ENCODE measurements at places on chromosomes 3 and 15.

DNA sequence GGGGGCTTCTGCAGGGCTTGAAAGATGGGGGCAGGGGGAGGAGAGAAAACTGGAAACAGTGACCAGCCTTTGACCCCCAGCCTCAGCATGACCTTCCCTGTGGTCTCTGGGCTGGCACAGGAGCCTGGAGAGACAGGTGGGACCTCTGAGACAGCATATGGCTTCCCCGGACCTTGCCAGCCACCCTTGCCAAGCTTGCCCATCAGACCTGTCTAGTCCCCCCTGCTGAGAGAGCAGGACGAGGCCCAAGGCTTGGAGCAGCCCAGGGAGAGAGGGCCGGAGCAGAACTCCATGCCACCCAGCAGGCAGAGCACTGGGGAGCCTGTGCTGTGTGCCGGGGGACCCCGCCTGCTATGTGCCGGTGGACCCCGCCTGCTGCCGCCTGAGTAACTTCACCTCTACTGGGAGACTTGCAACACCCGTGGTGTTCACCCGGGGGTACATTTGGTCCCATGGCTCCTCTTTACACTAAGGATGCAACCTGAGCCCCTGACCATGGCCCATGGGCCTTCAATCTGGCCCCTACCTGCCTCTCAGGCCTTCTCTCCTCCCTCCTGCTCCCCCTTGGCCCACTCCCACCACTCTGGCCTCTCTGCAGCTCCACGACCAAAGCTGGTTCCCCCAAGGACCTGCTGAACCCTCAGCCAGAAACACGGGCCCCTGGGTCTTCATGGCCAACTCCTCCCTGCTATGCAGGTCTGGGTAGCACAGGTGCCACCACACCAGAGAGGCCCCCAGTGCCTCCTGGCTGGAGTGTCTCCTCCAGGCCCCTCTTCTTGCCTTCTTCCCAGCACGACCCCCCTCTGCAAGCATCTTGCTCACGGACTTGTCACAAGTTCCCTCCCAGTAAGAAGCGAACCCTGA is 21.1 kb upstream of the SLC41A3 start:
- peak; percentile 9 for DNase-seq

DNA sequence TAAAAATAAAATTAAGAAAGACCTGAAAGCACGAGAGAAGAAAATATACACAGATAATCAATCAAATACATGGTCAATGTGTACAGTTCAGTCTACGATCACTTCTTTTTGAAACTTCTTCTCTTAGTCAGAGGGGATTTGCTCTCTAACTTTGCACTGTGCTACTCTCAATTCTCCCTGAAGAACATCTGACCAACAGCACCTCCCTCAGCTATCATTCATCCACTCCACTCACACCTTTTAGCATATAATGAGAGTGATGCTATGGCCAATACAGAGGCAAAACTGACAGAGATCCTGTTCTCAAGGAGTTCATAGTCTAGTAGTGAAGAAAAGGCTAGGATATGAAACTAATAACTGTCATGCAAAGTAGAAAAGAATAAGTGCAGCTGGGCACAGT is 45.9 kb downstream of the P3H2 start:
- no peak for DNase-seq

- DNase-seq, result no peak
These were observed 71.2 kb downstream of the ARHGAP31 start for GRCh38 chr3:119365418-119365817.

DNA sequence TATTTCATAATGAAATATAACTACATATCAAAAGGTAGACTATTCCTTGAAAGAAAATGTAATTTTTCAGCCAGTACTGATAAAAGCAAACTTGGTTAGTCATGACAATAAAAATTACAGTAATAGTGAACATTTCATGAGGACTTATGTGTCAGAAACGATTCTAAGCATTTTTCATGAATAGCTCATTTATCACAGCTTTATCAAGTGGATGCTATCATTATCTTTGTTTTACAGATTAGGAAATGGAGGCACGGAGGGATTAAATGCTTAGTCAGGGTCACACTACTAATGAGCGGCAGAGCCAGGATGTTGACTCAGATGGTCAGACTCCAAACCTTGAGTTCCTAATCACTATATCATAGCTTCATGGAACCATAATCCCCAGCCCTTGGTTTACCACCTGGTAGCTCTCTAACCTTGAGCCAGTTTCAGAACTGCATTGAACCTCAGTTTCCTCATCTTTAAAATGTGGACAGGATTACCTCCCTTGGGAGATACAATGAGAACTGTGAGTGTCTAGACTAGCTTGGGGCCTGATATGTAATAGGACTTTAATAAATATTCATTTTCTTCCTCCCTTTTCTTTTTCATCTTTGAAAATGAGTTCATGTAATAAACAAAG is 85.4 kb downstream of the TNIK start:
- DNase-seq, result no peak

GRCh38 chr15:40545457-40545856 is 19.4 kb downstream of the CCDC32 start:
- DNase-seq, result no peak

- DNase-seq, result no peak
These were observed 16.3 kb downstream of the MME start for GRCh38 chr3:155096303-155097008.

- DNase-seq, result no peak
These were observed 16.6 kb upstream of the TXNRD3 start for GRCh38 chr3:126671521-126671920.

DNA sequence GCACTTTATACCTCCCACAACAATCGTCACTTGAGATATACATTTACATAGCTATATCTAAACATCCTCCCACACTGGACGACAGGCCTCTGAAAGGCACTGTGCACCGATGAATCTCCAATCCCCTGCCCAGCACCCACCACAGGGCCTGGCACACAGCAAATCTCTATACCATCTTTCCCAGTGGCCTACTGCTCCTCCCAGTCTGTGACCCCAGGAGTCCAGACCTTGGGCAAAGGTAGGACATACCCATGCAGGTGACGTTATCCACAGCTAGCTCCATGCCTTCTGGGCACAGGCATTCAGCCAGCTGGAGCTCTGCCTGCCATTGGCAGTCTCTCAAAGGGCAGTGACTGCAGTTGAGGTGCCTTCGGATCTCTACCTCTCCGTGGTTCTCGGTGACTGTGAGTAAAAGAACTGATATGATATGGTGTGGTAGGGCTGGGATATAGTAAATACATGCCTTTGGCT is 5.8 kb downstream of the LTK start:
- DNase-seq, result no peak

DNA sequence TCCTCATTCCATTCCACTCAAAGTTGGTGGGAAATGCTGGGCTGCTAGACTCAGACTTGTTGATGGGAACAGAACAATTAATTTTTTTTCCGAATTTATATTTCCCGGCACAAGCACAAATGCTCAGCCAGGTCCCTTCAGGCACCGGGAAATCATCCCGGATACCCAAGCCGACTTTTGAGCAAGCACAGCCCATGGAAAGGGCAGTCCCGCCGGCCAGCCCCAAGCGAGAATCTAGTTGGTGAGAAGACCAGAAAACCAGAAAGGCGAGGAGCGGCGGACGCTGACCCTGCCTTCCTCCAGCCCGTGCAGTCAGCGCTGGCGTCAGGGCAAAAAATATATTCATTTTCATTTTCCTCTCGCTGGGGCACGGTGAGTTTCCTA is 763 bp upstream of the ZIC4 start:
- no peak for DNase-seq

DNA sequence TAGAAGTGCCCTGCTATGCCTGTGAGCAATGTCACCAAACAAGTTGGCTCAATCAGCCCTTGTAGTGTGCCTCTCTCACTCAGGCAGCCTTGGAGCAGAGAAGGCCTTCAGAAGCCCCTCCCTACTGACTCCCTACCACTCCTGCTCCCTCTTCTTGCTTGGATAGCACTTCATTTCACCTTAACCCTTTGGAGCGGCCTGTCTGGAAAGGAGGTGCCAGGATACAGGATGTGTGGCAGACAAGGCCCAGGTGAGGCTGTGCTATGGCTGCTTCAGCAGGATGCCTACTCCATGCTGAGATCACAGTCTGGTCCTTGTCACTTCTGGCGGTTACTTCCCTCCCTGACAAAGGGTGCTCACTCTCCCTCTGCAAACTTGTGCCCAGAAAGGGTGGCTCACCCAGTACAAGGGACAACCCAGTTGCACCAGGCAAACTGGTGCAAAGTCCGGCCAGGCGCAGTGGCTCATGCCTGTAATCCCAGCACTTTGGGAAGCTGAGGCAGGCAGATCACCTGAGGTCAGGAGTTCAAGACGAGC is 1.1 kb downstream of the MON1A start:
- DNase-seq, result no peak

DNA sequence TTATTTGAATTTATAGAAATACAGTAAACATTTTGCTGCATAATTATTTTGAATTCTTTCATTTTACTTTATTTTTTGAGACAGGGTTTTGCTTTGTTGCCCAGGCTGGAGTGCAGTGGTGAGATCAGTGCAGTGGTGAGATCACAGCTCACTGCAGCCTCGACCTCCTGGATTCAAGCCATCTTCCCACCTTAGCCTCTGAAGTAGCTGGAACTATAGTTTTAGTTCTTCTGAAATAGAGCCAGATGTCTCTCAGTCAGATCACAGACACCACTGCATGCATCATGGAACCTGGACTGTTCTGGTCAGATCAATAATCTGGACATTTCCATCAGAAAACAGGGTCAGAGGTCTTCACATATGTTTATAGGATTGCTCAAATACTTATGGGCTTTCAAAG is 7.9 kb downstream of the RPLP1 start:
- DNase-seq, result no peak

- no peak for DNase-seq
These were observed 141.8 kb upstream of the BNIP2 start for GRCh38 chr15:59830873-59831272.

GRCh38 chr3:117868766-117869165 is 1159.2 kb downstream of the TUSC7 start:
- DNase-seq, result no peak

DNA sequence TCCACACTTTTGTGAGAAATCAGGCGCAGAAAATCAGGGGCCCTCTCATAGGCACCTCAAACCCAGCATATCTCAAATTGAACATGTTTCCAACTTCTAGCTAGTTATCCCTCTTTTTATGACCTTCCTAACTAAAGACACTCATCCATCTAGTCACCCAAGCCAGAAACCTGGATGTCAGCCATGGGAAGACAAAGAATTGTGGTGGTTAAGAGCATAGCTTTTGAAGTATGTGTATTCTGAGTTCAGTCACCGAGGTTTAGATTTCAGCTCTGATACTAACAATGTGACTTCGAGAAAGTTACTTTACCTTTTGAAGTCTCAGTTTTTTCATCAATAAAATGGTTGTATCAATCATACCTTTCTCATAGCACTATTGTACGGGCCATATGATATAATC is 495.5 kb downstream of the NLGN1 start:
- DNase-seq, result no peak

DNA sequence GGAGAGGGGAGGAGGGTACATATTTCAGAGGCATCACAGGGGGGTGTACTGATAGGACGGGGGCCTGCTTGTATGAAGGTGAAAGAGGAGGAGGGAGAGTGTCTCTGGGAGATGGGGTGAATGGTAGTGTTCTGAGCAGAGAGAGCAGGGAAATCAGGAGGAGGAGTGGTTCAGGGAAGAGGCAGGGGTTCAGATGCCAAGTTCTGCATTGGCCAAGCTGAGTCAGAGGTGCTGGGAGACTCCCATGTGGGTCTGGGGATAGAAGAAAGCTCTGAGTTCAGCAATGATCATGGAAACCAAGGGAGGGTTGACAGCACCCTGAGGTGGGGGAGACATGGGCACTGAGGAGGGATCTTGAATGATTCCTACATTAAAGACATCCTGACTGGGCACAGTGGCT is 3.0 kb downstream of the CYP8B1 start:
- no peak for DNase-seq

GRCh38 chr15:34999906-35000305 is 11.8 kb upstream of the ZNF770 start:
- no peak for DNase-seq

- no peak for DNase-seq
These were observed 40.6 kb upstream of the POLR2M start for GRCh38 chr15:57665939-57666338.

- no peak for DNase-seq
These were observed 112.9 kb downstream of the ULK4 start for GRCh38 chr3:41848753-41849574.

DNA sequence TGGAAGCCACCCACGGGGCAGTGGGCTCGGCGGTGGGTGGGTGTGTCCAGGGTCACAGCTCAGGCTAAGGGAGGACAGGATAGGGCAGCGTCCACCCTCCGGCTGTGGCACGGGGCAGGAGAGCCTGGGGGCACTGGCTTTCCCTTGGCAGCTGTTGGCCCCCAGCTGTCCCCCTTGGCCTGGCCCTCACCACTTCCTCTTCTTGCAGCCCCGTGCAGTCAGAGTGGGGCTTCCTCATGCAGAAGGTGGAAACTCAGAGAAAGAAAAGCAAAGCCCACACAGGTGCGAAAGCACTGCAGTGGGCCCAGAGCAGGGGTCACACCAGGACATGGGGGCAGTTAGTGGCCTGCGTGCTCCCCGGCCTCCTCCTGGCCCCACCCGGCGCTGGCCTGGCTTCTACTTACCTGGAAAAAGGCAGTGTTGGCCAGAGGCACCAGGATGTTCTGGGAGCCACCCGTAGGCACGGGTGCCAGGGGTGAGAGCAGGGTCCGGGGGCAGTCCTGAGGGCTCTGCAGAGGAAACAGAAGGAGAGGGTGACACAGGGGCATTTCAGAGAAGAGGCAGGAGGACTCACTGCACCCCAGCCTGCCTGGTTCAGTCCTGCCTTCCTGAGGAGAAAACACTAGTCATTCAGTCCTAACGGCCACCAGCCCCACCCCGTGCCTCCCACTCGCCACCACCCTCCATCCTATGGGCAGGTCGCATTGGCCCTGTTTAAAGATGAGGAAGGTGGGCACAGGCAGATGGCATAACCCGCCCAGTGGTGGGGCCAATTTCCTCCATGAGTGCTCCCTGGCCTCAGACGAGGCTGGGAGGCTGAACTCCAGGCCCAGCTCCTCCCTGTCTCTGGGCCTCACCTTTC is 28.3 kb downstream of the PLXND1 start:
- DNase-seq, result peak; percentile 70

DNA sequence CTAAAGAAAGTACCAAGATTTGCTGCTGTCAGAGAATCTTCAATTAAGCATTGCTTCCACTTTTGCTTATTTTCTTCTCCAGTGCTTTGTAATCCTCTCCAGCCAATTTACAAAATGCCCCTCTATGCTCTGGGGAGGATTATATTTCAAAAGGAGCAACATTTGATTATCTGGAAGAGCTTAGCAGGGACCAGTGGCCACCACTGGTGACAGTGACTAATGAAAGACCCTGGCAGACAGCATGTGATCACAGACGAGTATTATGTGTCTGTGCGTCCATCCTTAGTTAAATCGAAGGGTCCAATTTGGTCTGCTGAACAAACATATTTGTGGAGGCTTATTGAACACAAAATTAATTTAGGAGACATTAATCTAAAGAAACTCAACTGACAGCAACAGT is 152.6 kb downstream of the ZNF621 start:
- DNase-seq, result no peak

GRCh38 chr3:151281671-151282324 is 3.5 kb upstream of the P2RY14 start:
- DNase-seq, result no peak

DNA sequence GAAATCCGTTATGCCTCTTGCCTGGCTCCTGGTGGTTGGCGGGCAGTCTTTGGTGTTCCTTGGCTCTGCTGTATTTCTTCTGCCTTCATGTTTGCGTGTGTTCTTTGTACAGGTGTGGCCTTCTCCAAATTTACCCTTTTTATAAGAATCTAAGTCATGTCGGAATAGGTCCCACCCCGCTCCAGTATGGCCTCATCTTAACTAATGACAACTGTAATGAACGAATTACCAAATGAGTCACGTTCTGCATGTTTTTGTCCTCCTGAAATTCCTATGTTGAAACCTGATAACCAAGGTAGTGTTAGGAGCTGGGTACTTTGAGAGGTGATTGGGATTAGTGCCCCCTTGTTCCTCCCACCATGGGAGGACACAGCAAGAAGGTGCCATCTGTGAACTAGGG is 71.1 kb downstream of the ITPR1 start:
- no peak for DNase-seq

Measured in GM12892 (cell line).